NCI-H2081 treated with DMSO at 0.1 percent for 48 hours (cell line): ENCODE measurements at places on chromosomes 16 and 17.

- no peak for DNase-seq
These were observed 11.4 kb downstream of the C16orf95 start for GRCh38 chr16:87305505-87306391.

- no peak for DNase-seq
These were observed 1.5 kb downstream of the FBRS start for GRCh38 chr16:30659507-30660423.

GRCh38 chr16:66754819-66755218 lies 3.4 kb upstream of the DYNC1LI2 start:
- no peak for DNase-seq

DNA sequence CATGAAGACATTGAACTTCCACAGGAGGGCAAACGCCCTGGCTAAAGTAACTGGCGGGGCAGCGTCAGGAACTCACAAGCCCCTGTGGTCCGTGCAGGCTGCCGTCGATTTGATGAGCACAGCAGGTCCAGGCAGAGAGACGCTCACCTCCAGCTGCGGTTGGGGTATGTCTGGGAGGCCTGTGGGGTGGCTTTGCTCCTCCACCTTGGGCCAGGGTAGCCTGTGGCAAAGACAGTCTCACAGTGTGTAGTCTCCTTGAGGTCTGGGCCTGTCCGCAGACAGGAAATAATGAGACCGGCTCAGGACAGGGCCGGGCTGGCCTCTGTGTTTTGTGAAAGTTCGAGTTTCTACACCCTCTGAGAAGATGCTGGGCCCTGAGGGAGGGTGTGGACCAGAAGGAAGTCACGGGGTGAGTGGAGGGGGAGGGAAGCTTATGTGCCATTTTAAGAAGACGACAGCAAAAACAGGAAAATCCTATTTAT lies 103.3 kb downstream of the METRNL start:
- DNase-seq, result no peak

DNA sequence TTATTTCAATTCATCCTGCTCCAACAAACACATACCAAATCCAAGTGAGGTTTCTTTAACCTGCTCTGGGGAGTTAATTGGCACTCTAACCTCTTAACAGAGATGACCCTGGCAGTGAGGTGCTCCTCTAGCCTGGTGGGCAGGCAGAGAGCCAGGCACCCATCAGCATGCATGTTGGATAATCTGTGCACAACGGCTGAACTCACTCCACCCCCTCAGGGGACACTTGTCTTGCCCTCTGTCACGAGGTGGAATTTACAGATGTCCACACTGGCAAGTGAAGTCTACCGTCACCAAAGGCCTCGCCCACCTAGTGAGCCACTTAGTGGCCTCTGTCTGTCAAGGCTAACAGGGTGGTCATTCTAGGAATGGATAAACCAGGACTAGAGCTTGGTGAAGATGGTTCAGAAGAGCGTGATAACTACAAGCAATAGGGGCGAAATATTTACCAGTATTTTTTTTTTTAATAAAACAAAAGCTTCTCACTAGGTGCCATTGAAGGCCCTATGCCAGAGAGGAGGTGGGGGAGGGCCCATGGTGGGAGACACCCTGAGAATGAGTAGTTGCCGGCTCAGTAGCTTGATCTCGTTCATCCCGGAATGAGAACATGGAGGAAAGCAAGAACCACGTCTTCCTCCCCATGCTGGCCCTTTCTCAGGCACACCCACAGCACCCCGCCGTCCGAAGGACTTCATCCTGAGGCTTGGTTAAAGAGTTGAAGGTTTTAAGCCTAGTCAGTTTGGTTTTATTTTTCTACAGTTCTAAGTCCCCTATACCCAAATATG lies 25.2 kb downstream of the PLD6 start:
- no peak for DNase-seq

DNA sequence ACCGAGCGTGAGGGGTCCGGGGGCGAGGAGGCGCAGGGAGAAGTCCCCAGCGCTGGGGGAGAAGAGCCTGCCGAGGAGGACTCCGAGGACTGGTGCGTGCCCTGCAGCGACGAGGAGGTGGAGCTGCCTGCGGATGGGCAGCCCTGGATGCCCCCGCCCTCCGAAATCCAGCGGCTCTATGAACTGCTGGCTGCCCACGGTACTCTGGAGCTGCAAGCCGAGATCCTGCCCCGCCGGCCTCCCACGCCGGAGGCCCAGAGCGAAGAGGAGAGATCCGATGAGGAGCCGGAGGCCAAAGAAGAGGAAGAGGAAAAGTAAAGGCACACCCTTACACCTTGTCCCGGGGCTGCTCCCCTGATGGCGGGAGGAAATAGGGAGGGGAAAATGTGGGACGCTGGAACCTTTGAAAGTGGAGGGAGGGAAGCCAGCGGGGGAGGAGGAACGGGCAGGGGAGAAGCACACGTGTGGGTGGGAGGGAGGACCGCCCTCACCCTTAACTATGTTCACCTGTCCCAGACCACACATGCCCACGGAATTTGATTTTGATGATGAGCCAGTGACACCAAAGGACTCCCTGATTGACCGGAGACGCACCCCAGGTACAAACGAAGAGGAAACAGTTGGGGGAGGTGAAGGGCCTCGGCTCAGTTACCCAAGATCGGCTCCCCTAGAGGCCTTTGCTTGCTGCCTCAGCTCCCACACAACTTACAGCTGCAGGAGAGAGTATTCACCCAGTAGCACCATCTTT lies 916 bp downstream of the PAGR1 start:
- no peak for DNase-seq

DNA sequence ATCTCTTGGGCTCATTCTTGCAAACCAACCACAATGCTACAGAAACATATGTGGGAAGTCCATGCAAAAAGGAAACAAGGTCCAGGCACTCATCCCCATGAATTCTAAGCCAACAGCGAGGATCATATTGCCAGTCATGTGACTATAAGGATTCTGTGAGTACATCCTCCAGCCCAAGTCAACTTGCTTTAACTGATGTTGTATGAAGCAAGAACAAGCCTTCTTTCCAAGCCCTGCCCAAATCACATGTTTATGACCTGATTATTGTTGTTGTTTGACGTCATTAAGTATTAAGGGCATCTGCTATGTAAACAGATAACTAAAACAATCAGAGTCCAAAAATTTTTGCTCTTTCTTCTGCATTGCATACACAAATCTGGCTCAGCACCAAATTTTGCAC lies 78.2 kb upstream of the MON1B start:
- DNase-seq, result no peak

DNA sequence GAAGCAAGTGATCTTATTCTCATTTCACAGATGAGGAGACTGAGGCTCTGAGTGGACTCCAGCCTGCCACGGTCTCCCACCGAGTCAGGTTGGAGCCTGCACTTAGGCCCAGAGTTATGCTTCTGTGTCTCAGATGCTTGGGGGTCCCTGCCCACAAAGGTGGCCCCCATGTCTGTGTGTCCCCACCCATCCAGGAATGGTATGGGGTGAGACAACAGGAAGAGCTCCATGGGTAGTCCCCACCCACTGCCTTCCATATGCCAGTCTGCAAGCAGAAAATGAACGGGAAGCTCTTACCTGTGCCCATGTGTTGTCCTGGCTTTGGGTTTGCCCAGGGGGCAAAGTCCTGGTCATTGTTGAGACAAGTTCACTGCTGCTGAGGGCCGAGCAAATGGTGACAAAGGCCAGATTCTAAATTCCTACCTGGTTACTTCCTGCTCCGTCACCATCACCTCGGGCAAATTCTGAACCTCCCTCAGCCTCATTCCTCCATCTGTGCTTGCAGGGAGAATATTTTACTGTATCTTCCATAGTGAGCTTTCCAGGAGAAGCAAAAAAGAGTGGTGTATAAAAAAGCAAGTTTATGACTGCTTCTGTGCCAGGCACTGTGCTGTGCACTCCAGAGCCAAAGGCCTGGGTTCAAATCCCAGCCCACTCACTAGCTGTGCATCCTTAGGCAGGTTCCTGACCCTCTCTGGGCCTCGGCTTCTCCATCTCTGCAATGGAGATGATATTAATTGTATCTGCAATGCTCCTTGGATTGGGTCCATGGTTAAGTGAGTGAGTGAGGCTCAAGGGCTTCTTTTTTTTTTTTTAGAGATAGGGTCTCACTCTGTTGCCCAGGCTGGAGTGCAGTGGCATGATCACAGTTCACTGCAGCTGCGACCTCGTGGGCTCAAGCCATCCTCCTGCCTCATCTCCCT lies 9.3 kb downstream of the IL4R start:
- no peak for DNase-seq

DNA sequence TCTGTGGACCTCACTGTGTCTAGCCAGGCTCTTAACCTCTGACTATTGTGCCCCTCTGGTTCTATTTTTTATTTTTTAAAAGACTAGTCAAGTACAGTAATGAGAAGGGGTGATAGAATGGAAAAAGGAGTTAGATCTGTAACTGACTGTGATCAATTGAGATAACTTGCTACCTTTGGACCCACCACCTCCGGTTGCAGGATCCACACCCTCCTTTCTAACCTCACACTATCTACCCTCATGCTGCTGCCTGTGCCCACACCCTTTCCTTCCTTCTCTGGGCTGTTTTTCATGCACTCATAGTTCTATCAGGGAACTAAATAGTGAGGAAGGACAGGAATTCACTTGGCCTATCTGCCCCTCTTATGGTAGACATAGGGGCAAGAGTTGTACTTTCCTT lies 172.3 kb downstream of the KATNIP start:
- DNase-seq, result no peak

- DNase-seq, result no peak
These were observed 1.5 kb downstream of the FLCN start for GRCh38 chr17:17235212-17236174.

DNA sequence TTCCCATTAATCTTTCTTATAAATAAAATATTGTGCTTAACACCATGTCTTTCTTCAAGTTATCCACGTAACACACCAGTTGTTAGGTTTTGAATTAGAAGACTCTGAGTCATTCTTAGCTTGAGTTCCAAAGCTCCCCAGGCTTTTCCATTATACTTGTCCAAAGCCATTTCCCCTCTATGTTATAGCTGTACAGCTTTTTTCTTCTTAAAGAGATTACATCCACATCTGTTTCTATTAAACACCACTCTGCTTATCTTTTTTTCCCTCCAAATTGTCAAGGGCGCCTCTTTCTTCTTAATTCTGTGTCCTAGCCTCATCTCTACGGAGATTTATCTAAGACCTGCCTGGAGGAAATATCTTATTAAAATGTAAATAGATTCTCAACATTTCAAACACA lies 139.4 kb upstream of the CPHXL start:
- no peak for DNase-seq

- DNase-seq, result no peak
These were observed 13.4 kb downstream of the RTN4RL1 start for GRCh38 chr17:2011411-2012371.

DNA sequence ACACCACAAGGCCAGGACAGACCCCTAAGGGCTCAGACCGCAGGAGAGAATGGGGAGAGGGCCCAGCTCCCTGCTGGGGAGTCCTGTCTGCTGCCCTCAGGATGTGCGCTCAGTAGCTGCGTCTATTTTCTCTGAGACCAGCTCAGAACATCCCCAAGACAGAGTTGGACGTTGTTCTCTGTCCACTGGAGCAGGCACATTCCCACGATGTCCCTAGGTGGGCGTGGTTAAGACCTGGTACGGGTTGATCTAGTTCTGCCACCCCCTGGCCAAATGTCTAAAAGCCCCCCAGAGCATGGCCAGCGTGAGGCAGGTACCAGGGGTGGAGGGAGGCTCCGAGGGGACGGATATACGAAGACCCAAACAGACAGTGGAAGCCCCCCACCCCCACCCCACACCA lies 842 bp upstream of the CALB2 start:
- no peak for DNase-seq

DNA sequence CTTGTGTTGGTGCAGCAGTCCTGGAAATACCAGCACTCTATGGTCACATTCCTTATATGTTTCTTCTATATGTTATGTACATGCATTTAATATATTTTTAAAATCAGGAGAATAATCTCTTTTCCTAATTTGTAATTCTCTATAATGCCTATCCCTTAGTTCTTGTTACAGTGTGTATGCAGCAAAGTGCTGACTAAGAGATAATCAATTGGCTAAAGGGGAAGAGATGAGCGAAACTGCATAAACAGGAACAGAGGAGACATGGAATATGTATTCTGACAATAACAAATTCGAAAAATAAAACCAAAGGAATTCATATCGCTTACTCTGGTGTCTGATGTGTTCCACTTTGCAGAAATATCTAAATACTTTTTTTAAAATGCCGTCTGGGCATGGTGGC lies 41.7 kb downstream of the SYNRG start:
- no peak for DNase-seq

GRCh38 chr17:40363111-40363827 lies 1.3 kb downstream of the GJD3 start:
- no peak for DNase-seq

- DNase-seq, result no peak
These were observed 66.5 kb downstream of the GNAO1 start for GRCh38 chr16:56257666-56258342.

- no peak for DNase-seq
These were observed 5.3 kb downstream of the ANKRD11 start for GRCh38 chr16:89484923-89485679.

GRCh38 chr16:57955572-57956188 lies 15.2 kb downstream of the CNGB1 start:
- DNase-seq, result no peak

- no peak for DNase-seq
These were observed 507 bp downstream of the DYNLRB2 start for GRCh38 chr16:80541306-80541694.

GRCh38 chr16:35743101-35743692 lies 2283.8 kb downstream of the TP53TG3F start:
- no peak for DNase-seq

DNA sequence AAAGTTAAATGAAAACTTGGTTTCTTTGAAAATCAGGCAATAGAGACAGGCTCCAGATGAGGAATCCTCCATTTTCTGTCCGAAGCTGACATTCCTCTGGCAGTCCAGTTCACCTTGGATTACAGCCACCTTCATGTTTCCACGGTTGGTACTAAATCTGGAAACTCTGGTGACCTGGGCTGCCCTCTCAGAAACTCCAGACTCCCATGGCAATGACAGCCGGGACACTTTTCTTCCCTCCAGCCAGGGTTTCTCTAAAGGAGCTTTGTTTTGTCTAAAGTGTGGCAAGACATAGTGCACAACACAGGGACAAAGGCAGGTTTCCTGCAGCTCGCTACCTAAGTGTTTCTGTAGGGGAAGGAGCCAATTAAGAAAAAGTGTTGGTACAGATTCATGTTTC lies 36.0 kb downstream of the CLUAP1 start:
- DNase-seq, result no peak

- no peak for DNase-seq
These were observed 8.8 kb downstream of the TUBB3 start for GRCh38 chr16:89931964-89932363.

DNA sequence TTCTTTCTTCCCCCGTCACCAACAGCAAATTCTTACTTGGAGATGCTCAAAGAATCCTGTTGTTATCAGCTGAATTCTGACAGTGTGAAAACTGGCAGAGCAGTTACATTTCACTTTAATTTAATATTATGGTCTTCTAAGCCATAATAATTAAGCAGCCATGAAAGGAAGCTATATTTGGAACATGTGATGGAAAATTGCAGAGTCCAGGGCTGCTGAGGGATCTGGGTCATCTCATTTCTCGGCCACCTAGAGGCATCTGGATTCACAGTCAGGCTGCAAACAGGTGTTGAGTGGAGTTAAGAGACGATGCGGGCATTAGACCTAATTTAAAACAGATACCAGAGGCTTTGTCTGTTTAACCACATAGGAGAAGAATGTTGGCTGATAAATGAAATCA lies 38.4 kb downstream of the CHD9NB start:
- DNase-seq, result no peak
